ENCODE measurements at places on chromosomes 4 and X.
A peak's percentile ranks its signal among the peaks of the same experiment; 100 is the strongest.

DNA sequence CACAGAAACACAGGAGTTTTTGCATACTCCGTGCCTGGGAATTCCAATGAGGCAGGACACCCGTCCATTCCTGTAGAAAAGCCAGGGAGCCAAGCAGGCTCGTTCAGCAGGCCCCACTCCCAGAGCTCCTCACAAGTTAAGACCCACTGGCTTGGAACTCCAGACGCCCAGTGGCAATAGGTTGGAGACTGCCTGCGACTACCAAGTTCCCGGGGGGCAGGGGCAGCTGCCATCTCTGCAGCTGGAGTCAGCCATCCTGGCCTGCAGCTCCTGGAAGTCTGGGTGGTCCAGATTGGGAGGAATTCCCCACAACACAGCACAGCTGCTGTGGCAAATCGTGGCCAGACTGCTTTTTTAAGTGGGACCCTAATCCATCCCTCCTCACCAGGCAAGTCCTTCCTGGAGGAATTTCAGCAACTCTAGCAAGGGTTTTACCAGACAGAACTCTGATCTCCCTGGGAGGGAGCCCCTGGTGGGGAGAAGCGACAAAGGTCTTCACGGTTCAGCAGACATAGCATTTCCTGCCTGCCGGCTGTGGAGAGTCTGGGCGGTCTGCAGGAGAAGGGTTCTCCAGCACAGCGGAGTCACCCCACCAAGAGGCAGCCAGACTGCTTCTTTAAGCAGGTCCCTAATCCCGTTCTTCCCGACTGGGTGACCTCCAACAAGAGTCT, 231.9 kb downstream of the STPG2 start:
- DNase-seq: no peak

DNA sequence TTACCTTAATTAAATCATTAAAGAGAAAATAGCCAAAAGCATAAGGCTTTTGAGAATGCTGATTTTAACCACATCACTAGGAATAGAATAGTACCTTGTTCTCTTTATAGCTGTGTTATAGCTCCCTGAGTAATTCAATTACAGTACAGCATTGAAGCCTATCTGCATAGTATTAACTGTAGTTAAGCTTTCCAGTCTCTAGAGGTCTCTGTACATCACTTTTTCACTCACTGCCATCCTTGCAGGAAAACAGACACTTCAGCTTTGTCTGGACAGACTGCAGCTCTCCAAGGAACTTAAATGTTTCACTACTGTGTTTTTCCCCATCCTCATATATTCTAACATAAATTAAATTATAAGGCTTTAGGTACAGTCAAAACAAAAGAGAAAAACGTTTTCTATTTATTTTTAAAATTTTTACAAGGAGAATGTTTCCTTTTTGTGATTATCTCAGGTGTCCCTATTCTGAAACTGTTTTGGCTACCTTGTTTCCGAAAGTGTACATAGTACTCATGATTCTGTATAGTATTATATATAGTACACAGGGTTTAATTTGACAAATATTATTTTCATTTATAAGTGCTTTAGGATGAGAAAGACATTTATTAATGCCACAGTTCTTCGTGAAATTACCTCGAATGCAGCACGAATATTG, 407.9 kb downstream of the PCDH18 start:
- no peak for DNase-seq

- no peak for DNase-seq
Measured at GRCh38 chr4:13543032-13543838, 1.1 kb downstream of the NKX3-2 start.

DNA sequence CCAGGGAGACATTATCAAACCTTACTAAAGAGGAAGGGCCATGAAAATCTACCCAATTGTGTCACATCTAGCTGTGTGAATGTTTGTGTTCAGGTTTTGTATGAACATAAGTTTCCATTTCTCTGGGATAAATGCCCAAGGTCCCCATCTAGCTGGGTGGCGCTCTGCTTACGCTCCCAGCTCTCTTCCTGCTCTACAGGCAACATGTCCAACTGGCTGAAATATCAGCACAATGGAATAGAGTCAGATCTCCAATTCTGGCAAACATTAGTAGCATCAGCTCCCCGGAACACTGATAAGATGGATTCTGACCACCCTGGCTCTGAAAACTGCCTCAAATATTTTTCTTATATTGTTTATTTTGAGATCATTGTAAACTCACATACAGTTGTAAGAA, 74.8 kb downstream of the IRF2 start:
- DNase-seq: no peak

GRCh38 chr4:93693141-93693540, 135.4 kb upstream of the ATOH1 start:
- DNase-seq: no peak

GRCh38 chr4:171846232-171846631, 33.0 kb downstream of the GALNTL6 start:
- no peak for DNase-seq

DNA sequence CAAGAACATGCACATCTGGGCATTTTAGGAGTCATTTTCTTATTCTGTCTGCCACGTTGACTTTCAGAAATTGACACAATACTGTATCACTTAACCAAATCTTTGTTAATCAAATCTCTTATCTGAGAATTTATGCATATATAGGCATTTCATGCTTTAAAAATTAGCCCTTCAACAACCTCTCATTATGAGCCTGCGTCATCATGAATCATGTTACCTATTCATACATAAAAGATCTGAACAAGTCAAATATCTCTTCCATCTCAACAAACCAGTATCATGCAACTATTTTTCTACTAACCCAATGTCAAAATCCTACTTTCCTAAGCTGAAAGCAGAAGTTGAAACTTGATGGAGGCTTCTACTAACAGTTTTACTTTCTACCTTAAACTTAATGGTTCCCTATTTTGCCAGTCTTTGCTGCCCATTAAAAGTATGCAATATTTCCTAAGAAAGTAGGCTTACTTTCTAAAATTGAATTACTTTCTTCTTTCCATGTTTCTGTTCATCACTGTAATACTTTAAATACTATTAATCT, 1.8 kb downstream of the ADAM29 start:
- no peak for DNase-seq

DNA sequence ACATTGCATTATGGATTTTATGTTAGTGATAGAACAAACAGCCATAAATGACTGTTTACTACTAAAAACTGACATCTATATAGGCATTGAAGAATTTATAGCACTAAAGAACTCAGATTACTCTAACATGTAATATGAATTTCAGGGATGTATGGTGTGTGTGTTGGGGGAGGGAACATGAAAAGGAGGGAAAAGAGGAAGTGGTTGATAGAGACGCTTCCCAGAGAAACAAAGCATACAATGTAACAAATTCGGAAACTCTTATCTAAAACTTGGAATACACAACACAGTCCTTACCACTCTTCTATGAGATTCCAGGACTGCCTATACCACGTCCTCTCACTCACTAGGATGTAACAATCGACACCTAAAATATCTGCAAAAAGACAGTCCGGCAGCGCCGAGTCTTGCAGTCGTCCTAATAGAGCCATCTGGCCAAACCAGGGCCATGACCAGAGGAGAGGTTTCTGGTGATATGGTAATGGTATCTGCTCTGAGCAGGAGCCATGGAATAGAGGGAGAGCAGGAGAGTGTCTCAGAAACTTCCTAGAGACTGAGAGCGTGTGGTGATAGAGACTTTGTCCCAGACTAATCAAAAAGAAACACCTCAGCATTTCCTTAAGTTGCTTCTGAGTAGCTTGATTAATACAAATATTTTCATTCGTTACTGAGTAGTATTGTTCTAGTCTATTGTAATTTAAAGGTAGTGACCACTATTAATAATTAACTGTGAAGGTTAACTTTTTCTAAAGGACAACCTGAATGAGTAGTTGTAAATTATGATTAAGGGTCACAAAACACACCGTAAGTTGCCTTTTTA, 251.9 kb upstream of the ETNPPL start:
- DNase-seq: no peak

GRCh38 chrX:15451913-15452312, 41.2 kb downstream of the PIR start:
- DNase-seq: no peak

DNA sequence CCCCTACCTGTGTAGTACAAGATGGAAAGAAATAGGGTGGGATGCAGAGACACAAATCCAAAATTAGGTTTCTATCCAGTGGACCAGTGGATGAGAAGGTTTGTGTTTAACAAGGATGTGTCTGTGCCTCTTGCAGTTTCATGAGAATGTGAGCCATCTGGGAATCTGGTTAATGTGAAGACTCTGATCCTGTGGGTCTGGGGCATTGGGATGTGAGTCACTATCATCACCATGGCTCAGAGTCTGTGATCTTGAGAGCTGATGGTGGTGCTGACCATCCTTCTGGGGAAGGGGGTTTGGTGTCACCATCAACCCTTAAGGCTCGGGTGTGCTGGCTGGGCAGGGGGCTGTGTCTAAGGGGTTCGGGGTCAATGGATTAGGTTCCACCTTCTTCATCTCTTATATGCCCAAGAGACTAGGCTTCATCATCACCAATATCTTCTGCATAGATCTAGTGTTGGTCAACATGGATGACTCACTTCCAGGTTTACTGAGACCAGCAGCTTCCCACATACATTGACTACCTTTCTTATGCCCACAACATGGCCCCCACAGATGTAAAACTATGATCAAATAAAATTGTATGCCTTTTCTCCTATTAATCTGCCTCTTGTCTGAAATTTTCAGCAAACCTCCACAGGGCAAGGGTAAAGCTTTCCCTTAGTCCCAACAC, 65.7 kb upstream of the MID1 start:
- DNase-seq: no peak

DNA sequence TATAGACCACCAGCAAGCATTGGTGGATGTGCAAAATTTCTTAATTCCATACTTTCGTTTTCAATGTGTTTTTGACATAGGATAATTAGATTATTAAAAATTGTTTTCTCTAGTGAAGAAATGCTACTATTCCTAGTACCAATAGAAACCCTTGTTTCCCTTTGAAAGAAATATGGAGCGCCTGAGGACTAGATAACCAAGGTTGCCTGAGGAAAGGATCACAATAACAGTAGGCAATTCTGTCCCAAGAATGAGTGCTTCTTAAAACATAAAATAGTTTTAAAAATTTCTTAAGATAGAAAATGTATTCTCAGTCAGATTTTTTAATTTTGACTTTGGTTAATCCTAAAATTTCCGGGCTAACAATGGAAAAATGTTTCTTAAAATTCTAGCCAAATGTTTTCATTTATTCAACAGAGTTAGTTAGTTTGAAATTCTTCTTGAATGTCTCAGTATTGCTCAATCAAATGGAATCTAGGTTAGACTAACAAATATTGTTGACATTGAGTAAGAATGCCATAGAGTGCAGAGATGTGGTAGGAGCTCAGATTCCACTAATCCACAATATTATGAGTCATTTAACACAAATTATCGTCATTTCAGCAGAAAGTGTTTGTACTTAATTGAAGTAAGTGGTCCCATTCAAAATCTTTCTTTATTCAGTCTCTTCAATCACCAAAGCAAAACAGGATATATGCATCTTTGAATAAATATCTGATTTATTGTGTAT, 666.0 kb downstream of the GRID2 start:
- no peak for DNase-seq

DNA sequence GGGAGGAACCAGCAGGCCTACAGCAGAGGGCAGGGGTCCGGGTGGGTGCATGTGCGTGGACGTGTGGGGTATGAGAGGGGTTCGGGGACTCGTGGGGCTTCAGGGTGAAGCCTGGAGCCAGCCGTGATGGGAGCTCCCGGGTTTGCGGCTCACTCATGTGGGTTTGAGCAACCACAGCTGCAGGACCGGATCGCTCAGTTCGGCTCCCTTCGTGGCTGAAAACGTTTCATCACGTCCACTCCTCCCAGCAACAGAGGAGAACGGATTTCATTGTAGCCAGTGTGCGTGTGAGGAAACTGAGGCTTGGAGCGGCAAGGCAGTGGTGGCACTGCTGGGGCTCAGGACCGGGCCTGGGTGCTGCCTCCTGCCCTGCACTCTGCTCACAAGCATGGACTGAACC, 10.6 kb downstream of the BGN start:
- no peak for DNase-seq

- DNase-seq: no peak
Measured at GRCh38 chrX:13761606-13762414, 27.3 kb downstream of the OFD1 start.

- DNase-seq: no peak
Measured at GRCh38 chr4:147340111-147340510, 140.8 kb upstream of the EDNRA start.

GRCh38 chr4:54527532-54527931, 130.2 kb upstream of the KIT start:
- no peak for DNase-seq

DNA sequence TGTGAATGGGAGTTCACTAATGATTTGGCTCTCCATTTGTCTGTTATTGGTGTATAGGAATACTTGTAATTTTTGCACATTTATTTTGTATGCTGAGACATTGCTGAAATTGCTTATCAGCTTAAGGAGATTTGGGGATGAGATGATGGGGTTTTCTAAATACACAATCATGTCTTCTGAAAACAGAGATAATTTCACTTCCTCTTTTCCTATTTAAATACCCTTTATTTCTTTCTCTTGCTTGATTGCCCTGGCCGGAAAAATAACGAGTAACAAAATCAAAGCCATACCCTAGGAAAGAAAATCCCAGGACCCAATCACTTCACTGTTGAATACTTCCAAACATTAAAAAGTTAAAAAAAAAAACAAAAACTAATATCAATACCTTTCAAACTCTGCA, 67.7 kb upstream of the UGT2B4 start:
- no peak for DNase-seq

GRCh38 chr4:82373816-82374625, at the start of gene HNRNPD:
TSS of gene HNRNPD (minus strand) at chr4:82373991. CDS start at chr4:82373678, 313 bp downstream.
- DNase-seq: peak; percentile 97

Data from CD4-positive, alpha-beta T cell treated with Interleukin-4 for 1 hour (primary cell).